ENCODE measurements at places on chromosomes 16 and 17.

- DNase-seq: no peak
Observed at GRCh38 chr17:77907497-77908461, 50.7 kb upstream of the TNRC6C start.

- DNase-seq: peak; percentile 44
Observed at GRCh38 chr17:80361495-80362220, 53.3 kb upstream of the ENDOV start.

- no peak for DNase-seq
Observed at GRCh38 chr16:78249056-78249455, 149.6 kb downstream of the WWOX start.

DNA sequence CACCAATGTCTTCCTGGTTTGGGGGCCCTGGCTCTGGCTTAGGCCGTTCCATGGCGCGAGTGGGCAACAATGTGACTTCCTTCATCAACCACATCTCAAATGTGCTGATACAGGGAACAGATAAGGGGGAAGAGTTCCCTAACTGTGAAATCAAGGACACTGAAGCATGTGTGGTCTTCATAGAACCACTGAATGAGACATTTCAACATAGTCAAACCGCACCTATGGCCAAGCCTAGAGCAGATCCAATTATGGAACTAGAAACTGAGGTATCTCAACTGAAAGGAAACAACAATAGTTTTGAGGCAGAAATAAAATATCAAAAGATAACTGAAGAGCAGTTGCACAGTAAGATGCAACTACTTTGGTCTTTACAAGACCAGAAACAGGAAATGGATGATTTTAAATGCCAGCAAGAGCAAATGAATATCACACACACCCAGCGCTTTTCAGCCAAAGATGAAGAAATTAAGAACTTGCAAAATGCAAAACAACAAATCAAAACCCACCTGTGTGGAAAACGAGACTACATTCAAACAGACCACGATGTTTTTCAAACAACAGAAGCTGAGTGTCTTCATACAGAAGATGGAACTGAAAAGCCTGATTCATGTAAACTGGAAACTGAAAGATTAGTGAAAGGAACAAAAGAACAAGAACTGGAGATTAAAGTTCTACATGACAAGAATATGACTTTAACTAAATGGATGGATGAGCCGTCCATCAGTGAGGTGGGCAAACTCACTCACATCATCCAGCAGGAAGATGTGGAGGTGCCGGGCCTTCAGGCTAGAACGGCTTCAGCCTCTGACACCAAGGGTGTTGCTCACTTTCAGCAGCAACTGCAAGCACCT, 18.1 kb upstream of the LCMT1 start:
- DNase-seq: no peak

- no peak for DNase-seq
Observed at GRCh38 chr16:48113001-48113400, 42.8 kb downstream of the ABCC12 start.

DNA sequence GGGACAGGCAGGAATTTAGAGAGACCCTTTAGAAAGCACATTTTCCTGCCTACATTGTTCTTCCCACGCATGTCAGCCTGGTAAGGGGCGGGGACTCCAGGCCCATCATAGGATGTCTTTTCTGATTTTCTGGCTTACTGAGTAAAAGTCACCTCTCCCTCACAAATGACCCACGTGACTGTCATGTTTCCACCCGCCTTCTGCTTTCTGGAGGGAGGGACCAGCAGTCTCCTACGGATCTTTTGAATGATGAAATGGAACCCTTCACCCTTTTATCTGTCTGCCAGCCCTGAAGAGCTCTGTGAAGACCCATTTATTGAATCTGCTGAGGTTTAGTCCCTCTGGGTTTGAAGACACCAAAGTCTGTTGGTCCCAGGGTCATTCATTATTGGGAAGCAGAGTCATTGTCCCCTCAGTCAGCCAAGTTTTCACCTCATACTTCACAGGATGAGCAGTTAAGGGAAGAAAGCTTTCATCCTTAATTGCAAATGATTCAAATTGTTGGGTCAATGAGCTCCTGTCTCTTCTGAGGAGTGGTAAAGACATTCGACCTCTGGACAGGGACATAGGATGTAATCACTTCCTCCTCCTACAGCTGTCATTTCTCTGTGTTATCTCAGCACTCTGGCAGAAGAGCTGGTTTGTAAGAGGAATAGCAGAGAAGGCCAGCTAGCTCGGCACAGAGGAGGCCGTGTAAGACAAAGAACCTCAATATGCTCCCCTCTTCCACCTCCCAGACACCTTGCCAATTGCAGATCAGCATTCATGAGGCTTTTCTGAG, 446.1 kb downstream of the HS3ST3B1 start:
- no peak for DNase-seq

DNA sequence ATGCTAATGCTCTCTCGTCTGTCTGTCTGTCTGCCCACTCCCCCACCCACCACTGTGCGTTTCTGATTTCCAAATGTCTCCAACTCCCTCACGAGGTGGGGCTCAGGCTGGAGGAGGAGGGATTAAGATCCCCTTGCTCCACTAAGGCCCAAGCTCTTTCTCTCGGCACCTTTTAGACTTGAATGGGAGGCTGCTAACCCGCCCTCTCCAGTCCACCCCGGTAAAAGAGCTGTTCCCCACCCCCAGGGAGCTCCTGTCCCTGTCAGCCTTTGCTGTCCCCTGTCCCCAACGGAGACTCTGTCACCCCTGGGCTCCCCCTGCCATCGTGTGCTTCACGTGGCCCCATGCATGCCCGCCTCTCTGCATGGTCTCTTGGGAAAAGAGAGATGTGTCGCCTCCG, 68.5 kb upstream of the PLCG2 start:
- DNase-seq: no peak

DNA sequence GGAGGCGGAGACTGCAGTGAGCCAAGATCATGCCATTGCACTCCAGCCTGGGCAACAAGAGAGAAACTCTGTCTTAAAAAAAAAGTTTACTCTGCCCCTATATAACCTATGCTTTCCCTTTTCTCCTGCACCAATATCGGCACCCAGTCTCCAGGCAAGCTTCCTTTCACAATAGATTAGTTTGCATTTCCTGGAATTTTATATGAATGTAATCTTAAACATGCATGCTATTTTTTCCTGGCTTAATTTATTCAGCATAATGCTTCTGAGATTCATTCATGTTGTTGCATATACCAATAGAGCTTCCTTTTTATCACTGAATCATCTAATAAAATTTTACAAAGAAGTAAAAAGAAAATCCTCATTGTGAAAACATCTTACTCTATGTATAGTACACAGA, 59.4 kb downstream of the USP32 start:
- no peak for DNase-seq

DNA sequence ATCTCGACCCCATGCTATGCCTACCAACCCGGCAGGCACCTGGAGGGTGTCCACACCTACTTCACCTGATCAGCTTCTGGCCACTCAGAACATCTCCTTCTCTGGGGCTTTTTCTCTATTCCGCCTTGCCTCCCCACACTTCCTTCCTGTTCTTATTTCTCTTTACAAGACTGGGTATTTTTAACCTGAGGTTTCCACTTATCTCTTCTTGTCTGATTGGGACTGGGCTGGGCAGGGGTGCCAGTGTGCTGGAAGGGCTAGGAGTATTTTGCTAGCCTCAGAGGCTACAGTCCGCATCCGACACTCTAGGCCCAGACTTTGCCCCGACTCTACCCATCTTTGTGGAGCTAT, 26.2 kb upstream of the ZNF652 start:
- DNase-seq: no peak

DNA sequence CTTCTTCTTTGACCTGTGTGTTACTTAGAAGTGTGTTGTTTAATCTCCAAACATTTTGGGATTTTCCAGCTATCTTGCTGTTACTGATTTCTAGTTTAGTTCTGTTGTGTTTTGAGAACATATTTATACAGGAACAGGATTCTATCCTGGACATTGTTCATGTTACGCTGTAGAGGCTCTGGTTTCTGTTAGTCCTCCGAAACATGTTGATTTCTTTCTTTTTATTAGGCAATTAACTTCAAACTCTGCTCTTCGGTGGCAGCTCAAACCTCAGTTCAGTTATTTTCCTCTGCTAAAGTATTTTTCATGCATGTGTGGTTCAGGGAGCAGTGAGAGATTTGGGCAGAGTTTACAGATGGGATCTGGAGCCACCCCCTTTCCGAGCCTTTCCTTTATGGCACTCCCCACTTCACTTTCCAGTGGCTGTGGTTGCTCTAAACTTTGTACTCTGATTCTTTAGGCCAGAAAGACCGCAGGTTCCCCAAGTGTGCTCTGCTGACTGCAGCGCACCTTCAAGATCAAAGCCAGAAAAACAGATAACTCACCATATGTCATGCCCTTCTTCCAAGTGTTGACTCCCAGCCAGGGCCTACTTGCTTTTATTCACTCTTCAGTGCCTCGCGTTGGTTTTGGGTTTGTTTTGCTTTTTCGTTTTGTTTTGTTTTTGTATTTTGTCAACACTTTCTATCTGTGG, 77.6 kb upstream of the KSR1 start:
- no peak for DNase-seq

- DNase-seq: no peak
Observed at GRCh38 chr17:7922269-7922844, 6.3 kb upstream of the RNF227 start.

GRCh38 chr16:28039493-28039892, 24.0 kb downstream of the GSG1L start:
- DNase-seq: no peak

- no peak for DNase-seq
Observed at GRCh38 chr17:77107506-77108433, 33.0 kb upstream of the SEC14L1 start.

DNA sequence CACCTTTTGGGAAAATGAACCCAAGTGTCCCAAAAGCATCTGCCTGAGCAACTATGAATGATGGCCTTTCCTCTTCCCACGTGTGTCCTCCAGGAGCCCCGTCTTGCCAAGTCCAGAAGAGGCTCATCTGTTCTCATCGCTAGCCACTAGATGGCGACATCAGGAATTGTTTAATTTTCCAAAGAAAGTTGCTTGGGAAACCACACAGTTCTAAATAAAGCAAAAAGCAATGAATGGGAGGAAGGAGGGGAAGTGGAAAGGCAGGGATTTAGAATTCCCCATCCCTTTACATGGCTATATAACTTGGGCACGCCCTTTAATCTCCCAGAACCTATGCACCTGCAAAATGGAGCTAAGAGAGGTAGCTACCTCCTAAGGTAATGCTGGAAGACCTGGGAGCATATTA, 9.0 kb upstream of the CDH5 start:
- DNase-seq: peak; percentile 92

- peak; percentile 70 for DNase-seq
Observed at GRCh38 chr16:9072806-9073341, 18.6 kb upstream of the HAPSTR1 start.

GRCh38 chr16:11045441-11045840, 101.1 kb downstream of the CLEC16A start:
- DNase-seq: no peak

- peak; percentile 85 for DNase-seq
Observed at GRCh38 chr16:86882586-86883280, 304.4 kb downstream of the FOXL1 start.

- DNase-seq: no peak
Observed at GRCh38 chr17:16888413-16889087, 83.4 kb downstream of the TNFRSF13B start.

GRCh38 chr17:43849116-43849515, 2.1 kb downstream of the CD300LG start:
- DNase-seq: no peak

DNA sequence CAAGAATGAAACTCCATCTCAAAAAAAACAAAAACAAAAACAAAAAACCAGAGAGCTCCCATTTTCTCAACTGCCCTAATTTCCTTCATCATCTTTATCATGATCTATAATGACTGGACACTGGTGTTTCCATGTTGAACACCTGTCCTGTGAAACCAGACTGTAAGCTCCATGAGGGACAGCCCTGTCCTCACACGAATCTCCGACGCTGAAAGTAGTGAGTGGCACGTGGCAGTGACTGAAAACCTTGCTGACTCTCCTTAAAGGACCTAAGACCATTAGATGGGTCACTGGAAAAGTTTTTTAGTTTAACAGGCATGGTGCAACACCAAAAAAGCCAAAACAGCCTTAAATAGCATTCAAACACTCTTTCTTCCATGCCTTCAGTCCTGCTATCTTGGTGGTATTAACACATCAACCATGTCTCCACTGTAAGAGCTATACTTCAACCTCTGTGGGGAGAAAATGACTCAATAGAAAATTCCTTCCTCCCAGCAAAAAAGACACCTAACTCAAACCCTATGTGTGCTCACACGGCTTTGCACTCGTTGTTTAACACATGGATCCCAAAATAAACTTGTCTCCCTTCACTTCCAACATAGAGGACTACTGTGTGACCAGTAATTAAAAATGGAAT, 8.3 kb downstream of the AXIN2 start:
- peak; percentile 58 for DNase-seq

DNA sequence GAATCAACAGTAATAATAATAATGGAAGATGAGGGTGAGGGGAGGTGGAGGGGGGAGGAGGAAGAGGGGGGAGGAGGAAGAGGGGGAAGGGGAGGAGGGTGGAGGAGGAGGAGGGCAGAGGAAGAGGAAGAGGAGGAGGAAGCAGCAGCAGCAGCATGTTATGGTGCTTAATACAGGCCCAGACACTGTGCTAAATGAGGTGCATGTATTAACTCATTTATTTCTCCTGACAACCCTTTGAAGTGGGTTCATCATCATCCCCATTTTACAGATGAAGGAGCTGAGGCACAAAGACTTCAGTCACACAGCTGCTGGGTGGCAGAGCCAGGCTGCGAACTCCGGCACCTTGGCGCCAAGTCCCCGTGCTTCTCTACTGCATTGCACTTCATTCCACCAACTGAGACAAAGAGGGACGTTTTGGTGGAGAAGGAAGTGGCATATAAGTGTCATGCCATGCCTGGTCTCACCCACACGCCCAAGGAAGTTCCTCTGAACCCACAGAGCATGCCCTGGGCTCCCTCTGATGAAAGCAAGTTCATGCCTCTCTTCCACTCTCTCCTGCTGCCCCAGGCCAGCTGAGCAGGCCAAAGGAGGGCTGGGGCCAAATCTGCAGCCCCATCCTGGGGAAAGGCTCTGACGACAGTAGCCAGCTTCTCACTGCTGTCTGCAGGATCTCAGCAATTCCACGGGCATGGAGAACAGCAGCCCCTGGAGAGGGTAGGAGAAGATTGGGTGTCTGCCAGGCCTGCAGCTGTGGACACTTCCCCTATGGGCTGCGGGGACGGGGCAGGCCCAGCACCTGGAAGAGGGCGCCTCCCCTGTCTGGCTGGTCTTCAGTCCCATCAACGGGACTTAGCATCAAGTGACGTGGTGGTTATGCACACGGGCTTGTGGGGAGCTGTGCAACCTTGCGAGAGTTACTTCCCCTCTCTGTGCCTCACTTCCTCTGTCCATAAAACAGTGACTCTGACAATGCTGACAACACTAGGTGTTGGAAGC, 21.8 kb downstream of the XYLT1 start:
- DNase-seq: no peak

- DNase-seq: no peak
Observed at GRCh38 chr17:69762359-69762758, 312.7 kb upstream of the KCNJ16 start.

GRCh38 chr17:67374329-67375053, 2.6 kb upstream of the PITPNC1 start:
- peak; percentile 77 for DNase-seq

DNA sequence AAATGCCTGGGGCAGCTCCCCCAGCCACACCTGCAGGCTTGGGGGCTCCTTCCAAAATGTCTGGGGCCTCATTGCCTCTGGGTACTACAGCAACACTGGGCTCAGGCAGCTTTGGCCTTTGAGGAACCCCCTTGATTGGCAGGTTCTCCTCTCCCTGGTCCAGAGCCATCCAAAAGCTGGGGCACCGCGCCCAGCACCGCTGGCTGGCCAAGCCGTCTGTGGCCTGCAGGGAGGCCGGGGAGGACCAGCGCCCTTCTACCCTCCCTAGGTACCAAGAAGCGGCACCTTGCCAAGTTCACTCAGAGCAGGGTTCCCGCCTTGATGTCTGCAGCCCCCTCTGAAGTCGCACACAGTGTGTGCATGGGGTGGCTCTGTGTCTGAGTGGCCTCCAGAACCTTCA, 30.1 kb downstream of the TIMM22 start:
- DNase-seq: no peak

All from hepatic stellate cell (primary cell).